SK-N-SH (cell line): ENCODE measurements at places on chromosomes 4 and X. TPM values are rescaled to one million over a fixed set of nuclear protein-coding genes. Genes with fewer than 3 reads are reported as not detected.

GRCh38 chr4:181677201-181677600 is 566.0 kb upstream of the TENM3 start:
- H3K27me3 ChIP-seq: no peaks in the 10 kb centered on the region
- H3K4me1 ChIP-seq: no peaks in the 10 kb centered on the region
- no peak overlapping the region for H3K4me3 ChIP-seq

DNA sequence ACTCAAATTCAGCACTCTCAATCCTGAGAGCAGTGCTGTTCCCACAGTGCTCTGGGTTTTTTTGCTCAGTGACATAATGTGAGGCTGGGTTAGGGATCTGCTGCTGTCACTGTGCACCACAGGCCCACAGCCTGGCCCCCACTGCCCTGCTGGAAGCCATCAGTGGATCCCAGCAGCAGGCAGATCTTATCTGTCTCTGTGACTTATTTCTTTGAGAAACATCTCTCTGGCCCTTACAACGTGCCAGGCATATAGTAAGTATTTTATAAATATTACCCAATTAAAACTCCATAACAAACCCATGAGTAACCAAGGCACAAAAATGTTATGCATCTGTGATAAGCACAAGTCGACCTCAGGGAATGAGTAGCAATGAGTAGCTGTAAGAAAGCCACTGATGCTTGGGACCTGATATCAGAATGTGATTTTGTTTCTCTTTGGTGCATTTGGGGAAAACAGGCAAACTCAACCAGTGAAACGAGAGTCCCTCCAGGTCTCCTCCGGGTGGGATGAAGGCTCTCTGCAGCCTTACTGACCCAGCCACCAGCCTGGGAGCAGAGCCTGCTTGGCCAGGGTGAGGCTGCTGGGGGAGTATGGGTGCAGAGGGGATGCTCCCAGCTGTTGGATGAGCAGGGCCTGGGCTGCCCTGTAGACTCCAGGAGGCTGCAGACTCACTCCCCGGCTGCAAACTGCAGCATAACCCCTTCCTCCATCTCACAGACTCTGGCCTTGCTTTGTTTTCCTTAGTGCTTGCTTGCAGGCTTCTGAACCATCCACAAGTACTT is 172.7 kb upstream of the LNX1 start:
- H3K27ac ChIP-seq: peak overlapping the region; percentile 83
- DNase-seq: peak; percentile 41
- H3K4me3 ChIP-seq: no peak overlapping the region

- no peaks in the 10 kb centered on the region for H3K27me3 ChIP-seq
- H3K4me1 ChIP-seq: no peaks in the 10 kb centered on the region; the same call in 1 of the 2 replicates
- no peak overlapping the region for H3K27ac ChIP-seq
- H3K4me3 ChIP-seq: no peak overlapping the region
These were observed 108.7 kb downstream of the DHRSX start for GRCh38 chrX:2391869-2392606.

- H3K27me3 ChIP-seq: no peaks in the 10 kb centered on the region
- no peaks in the 10 kb centered on the region for H3K36me3 ChIP-seq
- no peak overlapping the region for H3K27ac ChIP-seq
- no peak overlapping the region for H3K4me3 ChIP-seq
- no peak for DNase-seq
These were observed 260.6 kb upstream of the BOD1L1 start for GRCh38 chr4:13888112-13888511.

- DNase-seq: no peak
- H3K27me3 ChIP-seq: no peaks in the 10 kb centered on the region
- peaks cover under 1% of the 10 kb centered on the region; the same call in 1 of the 2 replicates for H3K4me1 ChIP-seq
- no peak overlapping the region for H3K27ac ChIP-seq
- H3K4me3 ChIP-seq: no peak overlapping the region
These were observed 472.5 kb downstream of the INPP4B start for GRCh38 chr4:142373610-142374009.

DNA sequence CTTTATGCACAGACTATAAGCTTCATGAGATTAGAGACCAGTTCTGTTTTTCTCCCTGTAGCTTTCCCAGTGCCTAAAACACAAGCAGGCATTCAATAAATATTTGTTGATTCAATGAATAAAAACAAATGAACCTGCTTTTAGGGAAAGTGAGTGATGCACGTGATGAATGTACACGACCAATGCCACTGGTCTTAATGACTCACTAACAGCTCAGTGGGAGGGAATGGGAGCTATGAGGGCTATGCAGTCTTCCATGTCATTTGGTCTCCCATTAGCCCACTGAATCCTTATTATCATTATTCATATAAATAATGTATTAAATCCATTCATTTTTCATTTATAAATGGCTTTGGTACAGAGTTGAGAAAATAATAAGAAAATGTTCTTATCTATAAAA is 247.4 kb downstream of the FBXO8 start:
- H3K27ac ChIP-seq: no peak overlapping the region
- no peaks in the 10 kb centered on the region for H3K27me3 ChIP-seq
- H3K4me1 ChIP-seq: peaks cover 3% of the 10 kb centered on the region; the same call in 1 of the 2 replicates
- H3K4me3 ChIP-seq: no peak overlapping the region
- DNase-seq: no peak

PGAM4 gene
- not detected in 2 replicates for polyA plus RNA-seq
